ENCODE measurements at places on chromosomes 6 and 20.
A peak's percentile ranks its signal among the peaks of the same experiment; 100 is the strongest.

- DNase-seq, result no peak
Observed at GRCh38 chr6:105459049-105459448, 56.2 kb upstream of the PREP start.

GRCh38 chr6:106064142-106064541 is 22.0 kb upstream of the PRDM1 start:
- no peak for DNase-seq

DNA sequence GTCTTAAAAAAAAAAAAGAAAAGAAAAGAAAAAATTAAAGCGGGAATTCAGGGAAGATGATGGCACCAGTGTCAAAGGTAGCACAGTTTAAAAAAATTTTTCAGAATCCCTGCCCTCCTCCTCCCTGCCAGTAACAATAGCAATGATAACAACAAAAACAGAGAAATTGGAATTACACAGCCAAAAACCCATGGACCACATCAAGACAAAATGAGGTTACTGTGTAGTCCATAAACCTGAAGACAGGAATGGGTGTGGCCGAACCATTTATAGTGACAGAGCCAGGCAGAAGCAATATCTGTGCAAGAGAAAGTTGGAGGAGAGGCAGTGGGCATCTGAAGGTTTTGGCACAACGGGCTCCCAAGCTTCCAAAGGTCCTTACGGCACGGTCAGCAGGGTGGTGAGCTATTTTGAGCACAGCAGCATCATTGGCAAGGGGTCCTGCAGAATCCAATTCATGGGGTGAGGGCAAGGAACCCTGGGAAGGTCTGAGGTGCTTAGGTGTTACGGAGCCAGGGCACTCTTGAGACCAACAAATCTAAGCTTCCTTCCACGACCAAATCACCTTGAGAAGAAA is 202.3 kb downstream of the GMPR start:
- no peak for DNase-seq

DNA sequence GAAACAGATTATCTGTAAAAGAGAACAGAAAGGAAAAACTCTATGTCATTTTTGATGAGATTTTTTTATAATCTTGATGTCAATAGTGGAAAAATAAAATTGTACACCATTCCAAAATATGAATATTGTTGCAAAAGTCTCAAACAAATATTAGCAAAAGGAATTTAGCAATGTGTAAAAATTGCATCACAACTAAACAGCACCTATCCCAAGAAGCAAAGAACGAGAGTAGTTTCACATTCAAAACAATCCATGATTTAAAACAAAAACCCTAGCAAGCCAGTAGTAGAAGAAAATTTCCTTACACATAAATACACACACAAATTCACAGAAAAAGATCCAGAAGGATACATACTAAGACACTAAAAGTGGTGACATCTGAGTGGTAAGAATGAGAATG is 38.4 kb downstream of the LCA5 start:
- no peak for DNase-seq

DNA sequence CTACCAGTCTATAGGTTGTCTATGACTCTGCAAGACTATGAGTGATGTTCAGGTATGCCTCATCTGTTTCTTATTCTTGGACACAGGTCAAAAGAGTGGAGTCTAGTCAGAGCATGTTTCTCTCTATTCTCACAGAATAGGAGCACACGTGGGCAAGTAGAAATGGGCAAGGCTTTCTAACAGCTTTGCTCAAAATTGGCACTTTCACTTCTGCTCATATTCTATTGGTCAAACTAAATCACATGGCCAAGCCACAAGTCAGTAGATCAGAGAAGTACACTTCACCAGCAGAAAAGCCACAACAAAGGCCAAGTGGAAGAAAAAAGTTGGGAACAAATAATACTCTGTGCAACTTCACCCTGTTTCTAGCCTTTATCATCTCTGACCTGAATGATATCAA is 354.5 kb upstream of the SYNCRIP start:
- no peak for DNase-seq

- DNase-seq, result no peak
Observed at GRCh38 chr20:58340853-58341252, 31.3 kb downstream of the RAB22A start.

- no peak for DNase-seq
Observed at GRCh38 chr6:139917951-139918630, 543.6 kb upstream of the CITED2 start.

DNA sequence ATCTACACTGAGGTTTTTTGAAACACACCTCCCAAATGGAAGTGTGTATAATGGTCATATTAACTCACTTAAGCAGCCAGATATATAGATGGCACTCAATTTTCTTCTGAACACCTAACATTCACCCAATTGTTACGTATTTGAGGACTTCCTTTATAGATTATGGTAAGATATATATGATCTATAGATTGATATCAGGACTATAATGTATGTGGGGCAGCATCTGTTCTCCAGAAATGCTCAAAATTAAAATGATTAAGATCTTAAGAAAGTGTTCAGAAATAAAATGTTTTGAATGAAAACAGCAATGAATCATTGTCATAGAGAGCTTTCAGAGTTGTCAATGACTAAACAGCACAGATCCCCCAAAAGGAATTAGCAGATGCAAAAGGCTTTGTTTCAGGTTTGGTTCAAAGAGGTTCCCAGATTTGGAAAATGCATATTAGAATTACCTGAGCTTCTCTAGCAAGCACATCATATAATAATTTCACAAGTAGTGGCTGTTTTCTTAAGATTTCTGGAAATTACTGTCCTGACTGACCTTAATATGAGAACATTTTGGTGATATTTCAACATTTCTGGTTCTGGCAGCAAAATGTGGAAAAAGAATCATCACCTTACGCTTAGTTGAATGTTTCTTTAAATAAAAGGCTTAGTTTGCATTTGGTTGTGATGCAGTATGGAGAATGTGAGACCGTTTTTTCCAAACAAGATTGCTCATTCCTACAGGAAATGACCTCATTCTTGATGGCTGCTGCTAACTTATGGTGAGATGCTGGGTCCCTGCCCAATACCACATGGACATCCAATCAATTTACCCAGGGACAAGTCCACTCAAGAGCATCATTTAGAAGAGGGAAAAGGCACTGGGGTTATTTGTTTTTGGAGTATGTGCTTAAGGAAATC is 31.5 kb downstream of the TRAF3IP2 start:
- no peak for DNase-seq

- no peak for DNase-seq
Observed at GRCh38 chr6:114389111-114389510, 46.3 kb upstream of the HS3ST5 start.

- DNase-seq, result no peak
Observed at GRCh38 chr6:14983599-14984518, 262.0 kb upstream of the JARID2 start.

DNA sequence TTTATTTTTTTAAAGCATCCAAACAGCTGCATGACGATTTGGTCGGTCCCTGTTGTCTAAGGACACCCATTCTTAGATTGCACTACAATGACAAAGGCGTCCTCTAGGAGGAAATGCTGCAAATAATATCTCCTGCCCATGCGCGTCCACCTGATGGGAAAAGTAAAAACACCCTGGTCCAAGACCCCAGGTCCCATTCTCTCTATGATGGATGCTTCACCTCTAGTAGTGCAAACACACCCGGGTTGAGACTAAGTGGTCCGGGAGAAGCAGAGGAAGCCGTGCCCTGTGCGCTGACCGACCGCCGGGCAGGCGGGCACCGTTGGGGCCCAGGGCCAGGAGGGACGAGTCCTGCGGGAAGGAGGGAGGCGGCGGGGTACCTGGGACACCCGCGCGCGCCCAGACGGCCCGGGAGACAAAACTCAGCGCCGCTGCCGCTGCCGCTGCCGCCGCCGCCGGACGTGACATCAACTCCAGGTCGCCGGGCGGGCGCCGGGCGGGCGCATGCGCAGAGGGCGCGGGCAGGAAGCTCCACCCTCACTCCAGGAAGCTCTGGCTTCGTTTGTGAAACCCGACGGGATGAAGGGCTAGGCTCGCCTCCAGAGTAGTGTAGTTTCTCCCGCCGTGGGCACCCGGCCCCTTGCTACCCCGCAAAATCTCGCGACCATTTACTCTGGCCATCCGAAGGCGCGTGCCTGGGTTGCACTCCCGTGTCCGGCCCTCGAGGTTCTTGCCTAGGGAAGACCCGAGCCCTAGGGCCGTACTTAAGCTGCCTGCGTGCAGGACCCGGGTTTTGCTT is at the start of gene TBC1D7:
Gene TBC1D7, minus strand, starts transcription at position 462 of the 799 bp plus-strand sequence. CDS start 1,639 bp downstream, outside the sequence.
- DNase-seq, result peak; percentile 85

DNA sequence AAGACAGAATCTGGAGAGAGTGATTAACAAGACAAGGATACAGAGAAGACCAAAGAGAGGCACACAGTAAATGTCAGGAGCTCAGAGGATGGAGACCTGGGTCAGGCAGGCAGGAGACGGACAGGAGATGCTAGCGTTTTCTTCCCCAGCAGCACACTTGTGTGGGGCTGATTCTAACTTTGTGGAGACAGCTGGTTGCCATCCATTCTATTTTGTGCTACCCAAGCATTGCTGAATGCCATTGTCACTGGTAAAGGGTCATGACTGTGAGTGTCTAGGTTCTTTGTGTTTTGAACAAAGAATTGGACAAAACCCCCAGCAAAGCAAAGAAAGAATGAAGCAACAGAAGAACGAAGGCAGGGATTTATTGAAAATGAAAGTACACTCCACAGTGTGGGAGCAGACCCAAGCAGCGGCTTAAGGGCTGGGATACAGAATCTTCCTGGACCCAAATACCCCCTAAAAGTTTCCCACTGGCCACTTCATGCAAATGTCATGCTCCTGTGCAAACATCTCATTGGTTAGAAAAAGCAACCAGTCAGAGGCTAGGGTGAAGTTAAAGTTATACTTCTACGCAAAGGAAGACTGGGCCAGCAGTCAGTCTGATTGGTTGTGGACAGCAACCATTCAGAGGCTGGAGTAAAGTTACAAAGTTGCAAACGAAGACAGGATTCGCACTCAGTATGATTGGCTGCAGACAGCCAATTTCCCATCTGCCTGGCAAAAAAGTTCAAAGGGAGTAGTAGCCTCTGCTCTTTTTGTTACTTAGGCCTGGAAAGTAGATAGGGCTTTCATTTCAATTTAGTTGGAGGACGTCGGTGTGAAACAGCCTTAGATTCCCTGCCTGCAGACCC is 17.5 kb downstream of the PTK7 start:
- DNase-seq, result no peak

DNA sequence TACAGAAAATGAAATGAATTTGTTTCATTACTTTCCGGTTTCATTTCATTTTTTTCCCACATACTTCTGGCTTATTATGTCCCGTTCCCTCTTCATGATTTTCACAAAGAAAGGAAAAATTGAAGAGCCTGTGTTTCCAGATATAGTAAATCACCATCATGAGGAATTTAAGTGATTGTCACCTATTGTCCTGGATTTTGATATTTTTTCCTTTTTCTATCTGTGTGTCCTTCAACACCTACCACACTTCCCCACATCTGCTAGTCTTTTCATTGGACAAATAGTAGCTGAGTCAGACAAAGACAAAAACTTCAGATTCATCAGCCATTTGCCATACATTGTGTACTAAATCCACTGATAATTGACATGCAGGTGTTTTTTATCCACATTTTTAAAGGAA is 258.2 kb upstream of the HSF2 start:
- DNase-seq, result no peak

DNA sequence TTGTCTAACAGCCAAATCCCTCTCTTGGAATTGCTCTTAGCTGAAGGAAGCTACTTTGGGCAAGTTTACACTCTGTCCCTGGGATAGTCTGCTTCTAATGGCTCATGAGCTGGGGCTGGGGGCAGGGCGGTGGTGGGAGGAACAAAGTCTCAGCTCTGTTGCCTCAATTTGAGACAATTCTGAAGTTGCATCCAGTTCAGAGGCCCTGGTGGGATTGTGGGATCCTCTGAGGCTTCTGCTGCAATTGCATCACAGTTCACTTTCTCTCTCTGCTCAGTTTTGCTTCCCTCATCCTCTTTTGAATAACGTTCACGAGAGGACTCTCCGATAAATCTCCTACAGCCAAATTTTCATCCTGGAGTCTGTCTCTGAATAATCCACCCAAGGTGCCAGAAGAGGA is 440.6 kb upstream of the SLC35B3 start:
- DNase-seq, result no peak

- no peak for DNase-seq
Observed at GRCh38 chr20:1426231-1426849, 33.5 kb upstream of the FKBP1A start.

DNA sequence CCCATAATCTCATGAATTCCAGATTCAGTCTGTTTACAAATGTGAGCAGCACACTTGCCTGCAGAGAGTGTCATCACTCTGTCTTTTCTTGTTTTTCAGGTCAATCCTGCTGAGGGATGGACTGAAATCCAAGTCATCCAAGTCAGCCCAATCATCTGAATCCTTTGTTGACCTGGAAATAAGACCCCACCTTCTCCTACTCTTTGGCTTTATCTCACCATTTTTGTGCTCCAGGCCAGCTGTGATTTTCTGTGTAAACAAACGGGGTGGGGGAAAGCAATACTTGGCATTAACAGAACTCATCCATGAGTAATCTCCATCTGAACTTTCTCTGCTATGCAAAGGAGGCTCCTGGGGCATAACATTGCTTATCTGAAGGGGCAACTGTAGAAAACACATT is 16.9 kb upstream of the GSTA4 start:
- no peak for DNase-seq

GRCh38 chr6:99467509-99468106 is 42.5 kb upstream of the PNISR start:
- no peak for DNase-seq

DNA sequence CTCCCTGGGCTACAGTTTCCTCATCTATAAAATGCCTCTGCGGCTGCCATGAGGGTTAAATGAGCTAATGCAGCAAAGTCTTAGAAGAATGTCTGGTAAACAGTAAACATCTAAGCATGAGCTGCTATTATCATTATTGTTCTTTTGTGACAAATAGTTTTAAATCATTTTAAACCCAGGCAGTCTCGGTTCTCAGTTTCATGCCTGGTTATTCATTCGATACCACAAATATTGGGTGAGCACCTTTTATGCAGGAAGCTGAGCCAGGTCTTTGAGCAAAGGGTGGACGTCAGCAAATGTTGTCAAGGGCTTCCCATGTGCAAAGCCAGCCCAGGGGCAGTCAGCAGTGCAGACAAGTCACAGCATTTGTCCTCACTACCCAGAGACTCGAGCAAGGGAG is 128.7 kb downstream of the NFATC2 start:
- DNase-seq, result no peak

DNA sequence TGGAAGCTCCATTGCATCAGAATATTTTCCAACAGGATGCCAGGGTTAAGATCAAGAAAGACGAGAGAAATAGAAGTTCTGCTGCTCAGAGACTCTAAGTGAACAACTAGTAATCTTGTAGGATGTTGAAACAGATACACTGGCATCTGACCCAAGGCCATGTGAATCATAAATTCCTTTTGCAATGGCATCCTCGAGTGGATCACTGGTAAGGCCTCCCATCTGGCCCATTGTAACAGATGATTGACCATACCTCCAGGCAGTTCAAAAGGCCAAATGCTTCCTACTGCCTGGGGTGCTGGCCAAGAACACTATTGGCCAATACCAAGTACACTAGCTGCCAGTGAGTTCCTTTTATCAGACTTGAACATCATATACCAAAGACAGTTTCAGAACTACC is 9.9 kb upstream of the SLC17A3 start:
- no peak for DNase-seq
